ENCODE measurements at places on chromosomes 1 and 21.

- DNase-seq: no peak
These were observed 218.1 kb upstream of the L1TD1 start for GRCh38 chr1:61976566-61976965.

DNA sequence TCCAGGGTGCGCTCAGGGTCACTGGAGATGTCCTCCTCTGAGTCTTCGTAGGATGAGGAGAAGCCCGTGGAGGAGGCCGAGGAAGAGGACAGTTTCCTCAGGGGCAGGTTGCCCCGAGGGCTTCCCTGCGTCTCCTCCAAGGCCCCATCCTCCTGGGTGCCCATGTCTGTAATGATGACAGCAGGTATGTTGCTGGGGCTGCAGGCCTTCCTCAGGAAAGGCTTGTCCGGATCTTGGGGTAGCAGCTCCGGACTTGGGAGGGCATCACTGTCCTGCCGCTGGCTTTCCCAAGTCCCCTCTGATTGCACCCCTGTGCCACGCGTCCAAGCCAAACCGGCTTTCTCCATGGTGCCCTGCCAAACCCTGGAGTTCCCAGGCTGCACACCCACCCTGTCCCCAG is 3.5 kb downstream of the ITPKB start:
- no peak for DNase-seq

DNA sequence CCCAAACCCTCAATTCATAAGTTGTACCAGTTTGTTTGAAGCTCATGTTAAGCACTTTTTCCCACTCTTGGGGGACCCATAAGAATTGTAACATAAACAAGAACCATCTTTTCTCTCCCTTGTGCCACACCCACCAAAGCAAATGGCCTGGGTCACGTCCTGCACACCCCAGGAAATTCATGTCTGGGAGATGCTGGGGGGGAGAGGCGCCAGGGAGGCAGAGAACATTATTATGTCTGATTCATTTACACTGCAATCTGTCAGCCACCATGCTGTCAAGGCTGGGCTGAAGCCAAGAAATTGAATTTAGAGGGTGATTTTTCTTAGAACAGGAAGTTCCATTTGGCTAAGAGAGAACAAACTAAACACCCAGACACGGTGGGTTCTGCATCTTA is 37.2 kb upstream of the IPO9 start:
- no peak for DNase-seq

DNA sequence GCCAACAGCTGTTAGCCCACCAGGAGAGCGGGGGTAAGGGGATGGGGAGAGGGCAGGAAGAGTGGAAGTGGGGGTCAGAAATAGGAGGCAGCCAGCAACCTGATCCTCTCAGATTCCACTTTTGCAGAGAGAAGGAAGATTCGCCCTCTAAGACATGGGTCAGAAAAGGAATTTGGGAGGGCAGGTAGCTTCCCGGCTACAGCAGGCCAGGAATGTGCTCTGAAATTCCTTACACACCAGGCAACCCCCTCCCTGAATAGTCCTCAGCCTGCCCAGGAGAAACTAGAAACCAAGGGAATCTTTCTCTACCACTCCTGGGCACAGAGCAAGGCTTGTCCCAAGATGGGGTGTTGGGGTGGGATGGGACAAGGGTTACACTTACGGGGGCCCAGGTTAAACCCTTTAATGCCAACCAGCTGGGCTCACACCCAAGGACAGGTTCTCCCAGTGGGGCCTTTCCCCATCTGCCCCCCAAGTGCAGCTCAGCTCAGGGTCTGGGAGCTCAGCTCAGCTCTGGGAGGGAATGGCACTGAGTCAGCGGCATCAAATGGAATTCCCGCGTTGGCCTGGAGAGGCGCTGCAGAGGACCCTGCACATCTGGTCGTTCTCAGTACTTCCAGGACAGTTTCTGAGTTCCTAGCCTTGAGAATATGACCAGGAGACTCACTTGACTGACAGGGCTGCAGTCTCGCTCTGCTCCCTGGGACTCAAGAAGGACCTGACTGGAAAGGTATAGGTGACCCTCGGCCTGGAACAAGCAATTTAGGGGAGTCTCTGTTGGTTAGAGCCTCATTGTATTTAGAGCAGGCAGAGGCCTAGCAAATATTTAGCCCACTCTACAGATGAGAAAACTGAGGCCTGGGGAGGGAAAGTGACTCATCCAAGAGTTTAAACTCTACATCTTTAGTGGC is 761 bp downstream of the TNNT2 start:
- DNase-seq: no peak

DNA sequence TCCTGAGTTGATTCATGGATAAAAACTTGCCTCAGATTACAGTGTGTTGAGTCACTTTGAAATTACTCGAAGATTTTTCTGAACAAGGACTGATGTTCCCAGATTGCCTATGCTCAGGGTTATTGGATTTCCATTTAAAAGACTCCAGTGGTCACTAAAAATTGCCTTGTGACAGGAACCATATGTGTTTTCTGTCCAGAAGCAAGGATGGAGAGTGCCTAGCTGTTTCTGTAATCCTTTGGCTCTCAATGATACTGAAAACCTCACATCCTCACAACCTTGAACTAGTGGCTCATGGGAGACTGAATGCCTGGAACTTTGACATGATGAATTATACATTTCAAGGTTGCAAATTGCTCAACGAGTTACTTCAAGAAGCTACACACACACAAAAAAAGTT is 1271.8 kb downstream of the BRINP3 start:
- no peak for DNase-seq

- DNase-seq: no peak
These were observed 106.8 kb downstream of the LMO4 start for GRCh38 chr1:87435484-87435883.

- DNase-seq: no peak
These were observed 15.1 kb upstream of the PADI3 start for GRCh38 chr1:17233675-17234320.

- no peak for DNase-seq
These were observed 42.2 kb upstream of the COG2 start for GRCh38 chr1:230599926-230600656.

GRCh38 chr1:102172200-102172599 is 175.5 kb upstream of the OLFM3 start:
- DNase-seq: no peak

DNA sequence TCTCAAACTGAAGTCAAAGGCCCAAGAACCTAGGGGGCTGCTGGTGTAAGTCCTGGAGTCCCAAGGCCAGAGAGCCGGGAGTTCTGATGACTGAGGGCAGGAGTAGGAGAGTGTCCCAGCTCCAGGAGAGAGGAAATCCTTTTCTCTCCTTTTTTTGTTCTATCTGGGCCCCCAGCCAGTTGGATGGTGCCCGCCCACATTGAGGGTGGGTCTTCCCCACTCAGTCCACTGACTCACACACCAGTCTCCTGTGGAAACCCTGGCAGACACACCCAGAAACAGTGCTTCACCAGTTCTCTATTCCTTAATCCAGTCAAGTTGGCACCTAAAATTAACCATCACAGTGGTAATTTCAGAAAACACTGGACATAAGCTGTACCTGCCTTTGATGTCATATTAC is 12.7 kb upstream of the WDR26 start:
- DNase-seq: no peak

DNA sequence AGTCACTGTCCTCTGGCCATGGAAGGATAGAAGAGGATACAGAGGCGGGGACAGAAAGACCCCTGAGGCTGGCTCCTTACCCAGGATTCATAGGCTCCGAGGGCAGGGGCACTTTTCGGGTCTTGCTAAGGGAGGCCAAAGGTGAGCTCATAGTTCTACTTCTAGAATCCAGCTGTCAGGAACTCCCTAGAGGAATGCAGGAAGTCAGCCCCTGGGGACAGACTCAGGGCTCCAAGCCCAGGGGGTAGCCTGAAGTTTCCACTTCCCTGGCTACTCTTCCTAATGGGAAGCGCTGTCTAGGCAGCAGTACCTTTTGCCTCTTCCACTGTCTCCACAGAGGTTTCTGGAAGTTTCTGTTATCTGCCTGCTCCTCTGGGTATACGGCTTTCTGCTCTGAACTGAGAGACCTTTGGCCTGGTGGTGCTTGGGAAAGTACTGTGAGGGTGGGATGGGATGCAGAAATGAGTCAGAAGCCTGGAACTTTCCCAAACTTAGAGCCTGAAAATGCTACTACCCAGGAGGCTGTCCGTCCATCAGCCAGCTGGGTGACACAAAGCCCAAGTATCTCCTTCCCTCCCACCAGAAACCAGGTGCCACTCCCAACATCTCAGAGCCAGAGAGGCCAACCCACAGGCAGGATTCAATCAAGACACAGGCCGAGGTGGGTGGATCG is 3.6 kb downstream of the UBXN11 start:
- DNase-seq: no peak

- no peak for DNase-seq
These were observed 20.4 kb upstream of the RGS16 start for GRCh38 chr1:182624577-182624976.

- DNase-seq: no peak
These were observed 5.5 kb upstream of the PLEKHM2 start for GRCh38 chr1:15678578-15678977.

GRCh38 chr1:177377866-177378265 is 207.1 kb downstream of the BRINP2 start:
- DNase-seq: no peak

- no peak for DNase-seq
These were observed 57.2 kb upstream of the ARHGEF16 start for GRCh38 chr1:3397311-3397710.

- DNase-seq: no peak
These were observed 36.3 kb downstream of the MARK1 start for GRCh38 chr1:220564216-220564615.

DNA sequence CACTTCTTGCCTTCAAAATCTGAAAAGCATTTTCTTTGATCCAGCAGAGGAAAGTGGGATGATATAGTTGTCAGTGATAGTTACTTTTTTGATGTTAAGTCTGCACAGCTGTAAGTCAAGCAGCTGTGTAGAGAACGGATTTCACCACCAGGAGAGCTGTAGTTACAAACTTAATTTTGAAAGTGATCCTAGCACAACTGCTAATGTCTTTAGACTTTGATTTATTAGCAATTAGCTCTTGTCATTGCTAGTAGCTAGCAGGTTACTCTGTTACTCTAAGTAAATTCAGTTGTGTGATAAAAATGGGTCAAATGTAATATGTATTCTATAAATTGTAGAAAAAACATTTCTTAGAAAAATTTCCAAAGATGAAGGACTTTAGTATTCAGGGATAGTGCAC is 46.0 kb downstream of the ALG6 start:
- DNase-seq: no peak

GRCh38 chr1:235027076-235027861 is 101.4 kb downstream of the TOMM20 start:
- DNase-seq: no peak

DNA sequence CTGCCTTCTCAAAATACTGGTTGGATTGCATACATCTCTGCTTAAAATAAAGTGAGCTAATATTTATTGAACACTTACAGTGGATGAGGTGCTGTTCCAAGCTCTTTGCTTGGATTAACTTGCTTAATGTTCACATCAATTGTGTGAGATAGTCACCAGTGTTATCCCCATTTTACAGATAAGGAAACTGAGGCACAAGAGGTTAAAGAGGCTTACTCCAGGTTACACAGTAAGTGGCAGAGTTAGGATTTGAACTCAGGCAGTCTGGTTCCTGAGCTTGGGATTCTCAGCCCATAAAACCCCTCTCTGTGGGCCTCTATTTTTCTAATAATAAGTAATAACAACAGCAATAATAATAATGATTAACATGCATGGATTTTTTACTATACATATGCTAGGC is 13.6 kb upstream of the FAAH start:
- DNase-seq: no peak
